Stimulated activated CD8-positive, alpha-beta memory T cell treated with anti-CD3 and anti-CD28 coated beads, Interleukin-12 subunit alpha, Interleukin-12 subunit beta, amount 100 ng/mL, for 4 hours (primary cell): ENCODE measurements at places on chromosomes 7 and 10.

DNA sequence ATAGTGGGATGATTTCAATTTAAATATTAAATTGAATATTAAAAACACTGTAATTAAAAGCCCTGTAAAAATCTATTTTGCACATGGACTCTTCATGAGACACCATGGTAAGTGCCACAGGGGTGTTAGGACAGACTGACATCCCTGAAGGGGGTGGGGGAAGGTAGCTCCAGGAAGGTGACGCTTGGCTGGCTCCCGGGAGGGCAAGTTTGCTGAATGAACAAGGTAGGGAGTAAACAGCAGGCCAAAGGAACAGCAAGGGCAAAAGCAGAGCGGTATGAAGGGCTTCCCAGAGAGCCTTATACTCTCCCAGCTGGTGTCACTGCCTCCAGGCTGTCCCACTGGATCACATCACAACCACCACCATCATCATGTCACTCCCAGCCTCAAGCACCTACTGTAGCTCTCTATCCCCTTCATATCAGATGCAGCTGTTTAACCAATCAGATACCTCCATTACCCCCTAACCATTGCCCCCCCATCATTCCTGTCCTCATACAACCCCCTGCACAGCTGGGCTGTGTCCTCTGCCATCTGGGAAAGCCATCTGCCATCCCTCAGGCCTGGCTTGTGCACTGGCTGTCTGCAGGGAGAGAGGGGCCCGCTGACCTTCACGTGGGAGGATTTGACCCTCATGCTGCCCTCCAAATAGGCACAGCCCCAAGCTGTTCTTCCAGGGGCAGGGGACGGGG, 19.5 kb downstream of the HSPA12A start:
- DNase-seq, result no peak

DNA sequence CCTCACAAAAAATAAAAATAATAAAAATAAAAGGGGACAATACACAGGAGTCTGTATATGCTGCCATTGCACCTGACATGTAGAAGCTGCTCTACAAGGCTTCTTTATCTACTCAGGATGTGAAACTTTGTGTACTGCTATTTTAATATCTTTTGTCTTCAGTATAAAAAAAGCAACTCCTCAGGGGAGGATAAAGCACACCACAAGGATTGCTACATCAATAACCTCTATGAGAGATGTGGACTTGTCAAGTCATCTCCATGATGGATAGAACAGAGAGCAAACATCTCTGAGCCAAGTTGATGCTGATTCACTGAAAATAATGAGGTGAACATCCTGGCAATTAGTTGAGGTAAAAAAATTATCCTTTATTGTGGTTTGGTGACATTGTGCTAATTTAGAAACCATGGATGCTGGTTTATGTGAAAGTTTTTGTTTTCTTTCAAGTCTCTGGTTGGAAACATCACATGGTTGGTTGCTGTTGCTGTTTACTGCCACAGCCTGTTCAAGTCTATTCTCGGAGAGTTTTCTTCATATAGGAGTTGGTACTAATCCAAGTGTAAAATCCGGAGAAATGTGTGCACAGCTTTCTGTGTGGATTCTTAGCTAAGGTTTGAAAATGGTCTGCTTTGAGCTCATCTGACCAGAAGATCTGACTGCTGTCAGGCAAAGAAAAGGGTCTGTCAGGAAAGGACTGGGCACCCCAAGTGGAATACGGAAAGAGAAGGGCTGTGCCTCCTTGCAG, 1.5 kb upstream of the HECW1 start:
- DNase-seq, result no peak

GRCh38 chr10:52111101-52111891, 202.8 kb upstream of the DKK1 start:
- DNase-seq, result no peak

GRCh38 chr7:121547544-121548092, 151.5 kb upstream of the FAM3C start:
- DNase-seq, result no peak

DNA sequence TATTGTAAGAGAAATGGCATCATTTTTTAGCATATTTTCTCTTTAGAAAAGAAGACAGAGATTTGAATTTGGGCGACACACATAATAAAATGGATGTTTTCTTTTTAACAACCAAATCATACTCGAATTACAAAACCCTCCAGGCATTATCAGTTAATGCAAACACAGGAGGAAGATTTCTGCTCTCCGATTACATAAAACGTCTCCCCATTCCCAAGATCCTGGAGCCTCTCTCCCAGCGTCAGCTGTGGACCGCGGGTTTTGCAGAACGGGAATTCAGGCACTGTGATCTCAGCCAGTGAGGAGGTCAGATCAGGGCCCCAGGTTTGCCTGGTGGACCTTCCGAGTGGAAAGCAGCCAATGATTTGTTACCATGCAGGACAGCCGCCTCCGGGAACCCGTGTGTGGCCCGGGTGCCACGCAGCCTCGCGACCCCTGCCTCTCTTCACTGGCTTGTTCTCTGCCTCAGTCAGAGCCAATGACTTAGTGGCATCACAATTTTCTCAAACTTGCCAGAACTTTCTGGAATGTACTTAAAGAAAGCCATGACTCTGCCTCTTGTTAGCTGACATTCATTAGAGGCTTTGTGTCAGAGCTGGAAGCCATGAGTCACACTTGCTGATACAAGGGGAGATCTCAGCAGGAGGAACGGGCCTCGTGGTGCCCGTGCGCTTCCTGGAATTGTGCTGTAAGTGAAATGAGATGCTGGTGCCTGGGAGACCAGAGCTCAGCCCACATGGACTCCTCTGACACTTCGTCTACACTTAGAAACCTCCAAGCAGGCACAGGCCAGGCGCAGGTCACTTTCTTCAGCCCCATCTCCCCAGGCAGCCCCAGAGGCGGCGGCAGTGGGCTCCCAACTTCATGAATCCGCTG, 246.1 kb downstream of the KLF6 start:
- DNase-seq, result no peak

- DNase-seq, result no peak
Observed at GRCh38 chr7:7552199-7552598, 14.5 kb upstream of the MIOS start.

DNA sequence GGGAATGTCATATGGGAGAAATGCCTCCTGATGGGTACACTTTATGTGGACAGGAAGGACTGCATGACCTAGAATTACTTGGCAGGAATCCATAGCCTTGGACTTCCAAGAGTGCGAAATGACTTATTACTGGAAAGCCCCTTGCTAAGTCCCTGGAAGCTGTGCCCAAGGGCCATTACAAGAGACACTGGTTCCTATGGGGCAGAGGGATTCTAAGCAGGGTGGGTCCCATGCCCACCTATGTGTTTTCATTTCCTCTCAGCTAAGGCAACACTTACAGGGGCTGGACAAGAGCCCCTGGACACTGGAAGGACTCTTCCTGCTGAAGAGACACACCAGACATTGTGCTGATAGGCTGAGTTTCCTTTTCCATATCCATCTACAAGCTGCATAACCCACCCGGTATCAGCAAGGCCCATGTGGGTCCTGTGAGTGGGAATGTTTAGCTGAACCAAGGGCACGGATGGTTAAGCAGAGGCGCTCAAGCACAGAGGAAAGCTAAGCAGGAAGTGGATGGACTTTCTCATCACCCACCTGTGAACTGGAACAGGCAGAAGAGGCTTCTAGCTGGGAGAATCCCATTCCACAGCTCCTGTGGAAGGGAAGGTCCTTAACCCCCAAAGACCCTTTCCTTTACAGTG, 56.2 kb downstream of the XPNPEP1 start:
- no peak for DNase-seq

DNA sequence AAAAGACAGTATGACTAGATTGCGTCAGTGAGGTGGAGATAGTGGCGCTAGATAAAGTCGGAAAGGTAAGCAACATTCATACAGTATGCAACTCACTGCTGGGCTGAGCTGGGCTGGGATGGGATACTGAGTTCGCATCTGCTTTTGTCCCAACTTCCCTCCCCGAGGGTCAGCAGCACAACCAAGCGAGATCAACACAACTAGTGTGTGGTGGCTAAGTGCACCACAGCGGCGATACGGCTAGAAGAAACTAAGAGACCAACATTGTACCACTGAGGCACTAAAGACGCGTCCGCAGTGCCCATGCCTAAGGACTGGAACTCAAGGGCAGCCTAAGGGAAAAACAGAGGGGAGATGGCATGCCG, 467 bp downstream of the EXOSC1 start:
- DNase-seq, result no peak

- DNase-seq, result no peak
Observed at GRCh38 chr10:70615784-70616522, 13.4 kb upstream of the PRF1 start.

GRCh38 chr10:80144067-80144695, 11.7 kb downstream of the PLAC9 start:
- DNase-seq, result no peak

DNA sequence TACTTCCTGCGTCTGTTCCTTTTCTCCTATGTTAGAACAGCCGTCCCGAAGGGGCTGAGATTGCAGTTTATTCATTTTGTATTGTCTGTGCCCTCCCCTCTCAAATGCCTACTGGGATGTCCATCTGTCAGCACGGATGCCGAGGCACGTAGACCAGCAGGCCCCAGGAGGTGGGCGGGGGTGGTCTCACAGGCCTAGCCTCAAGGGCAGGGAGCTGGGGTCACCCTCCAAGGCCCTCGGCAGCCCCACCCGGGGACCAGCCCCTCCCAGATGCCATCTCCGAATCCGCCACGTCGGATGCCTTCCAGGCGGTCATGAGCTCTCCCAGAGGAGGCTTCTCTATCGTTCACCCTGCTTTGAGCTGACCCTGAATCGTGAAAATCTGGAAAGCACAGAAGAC, 59.7 kb downstream of the ELFN1 start:
- DNase-seq, result no peak

DNA sequence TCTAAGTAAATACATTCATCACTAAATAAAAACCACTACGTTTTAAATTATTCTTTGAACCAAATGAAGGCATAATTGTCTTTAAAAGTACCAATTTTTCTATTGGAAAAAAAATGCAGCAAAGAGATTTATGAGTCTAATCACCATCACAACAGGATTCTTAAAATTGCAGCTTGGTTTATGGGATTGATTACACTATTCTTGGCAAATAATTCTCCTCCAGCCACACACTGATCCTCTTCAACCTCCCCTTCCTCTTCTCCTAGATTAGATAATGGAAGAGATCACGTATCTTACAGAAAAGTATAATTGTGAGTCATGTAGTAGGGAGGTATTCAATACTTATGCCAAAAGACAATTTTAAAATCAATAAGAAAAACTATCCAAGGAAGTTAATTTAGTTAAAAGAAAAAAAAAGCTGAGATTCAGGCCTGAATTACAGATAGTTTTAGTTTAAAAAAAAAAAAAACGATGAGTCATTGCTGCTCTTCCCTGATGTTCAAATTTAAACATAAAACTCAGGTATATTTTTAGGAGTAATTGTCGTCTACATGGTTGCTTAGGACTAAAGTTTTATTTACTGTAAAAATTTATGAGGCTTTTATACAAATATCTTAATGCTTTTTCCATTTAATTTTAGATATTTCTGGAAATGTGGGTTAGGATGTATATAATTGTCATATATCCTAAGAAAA, 133.7 kb upstream of the CDK1 start:
- no peak for DNase-seq

GRCh38 chr7:148867596-148868377, 16.3 kb downstream of the EZH2 start:
- DNase-seq, result no peak

DNA sequence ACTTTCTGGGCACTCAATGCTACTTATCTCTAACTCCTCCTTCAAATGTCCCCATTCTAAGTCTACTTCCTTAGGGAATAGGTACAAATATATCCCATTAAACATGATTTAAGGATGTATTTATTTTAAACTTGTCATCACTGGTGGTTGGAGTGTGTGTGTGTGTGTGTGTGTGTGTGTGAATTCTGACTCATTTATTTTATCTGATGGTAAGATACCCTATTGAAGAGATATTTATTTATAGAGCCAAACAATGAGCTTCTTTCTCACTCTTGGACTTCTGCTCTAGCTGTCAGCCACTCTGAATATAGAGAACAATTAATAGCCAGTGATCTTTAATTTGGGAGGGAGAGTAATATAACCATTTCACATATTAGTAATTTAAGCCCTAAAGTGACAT, 17.8 kb upstream of the MAGI2 start:
- no peak for DNase-seq

DNA sequence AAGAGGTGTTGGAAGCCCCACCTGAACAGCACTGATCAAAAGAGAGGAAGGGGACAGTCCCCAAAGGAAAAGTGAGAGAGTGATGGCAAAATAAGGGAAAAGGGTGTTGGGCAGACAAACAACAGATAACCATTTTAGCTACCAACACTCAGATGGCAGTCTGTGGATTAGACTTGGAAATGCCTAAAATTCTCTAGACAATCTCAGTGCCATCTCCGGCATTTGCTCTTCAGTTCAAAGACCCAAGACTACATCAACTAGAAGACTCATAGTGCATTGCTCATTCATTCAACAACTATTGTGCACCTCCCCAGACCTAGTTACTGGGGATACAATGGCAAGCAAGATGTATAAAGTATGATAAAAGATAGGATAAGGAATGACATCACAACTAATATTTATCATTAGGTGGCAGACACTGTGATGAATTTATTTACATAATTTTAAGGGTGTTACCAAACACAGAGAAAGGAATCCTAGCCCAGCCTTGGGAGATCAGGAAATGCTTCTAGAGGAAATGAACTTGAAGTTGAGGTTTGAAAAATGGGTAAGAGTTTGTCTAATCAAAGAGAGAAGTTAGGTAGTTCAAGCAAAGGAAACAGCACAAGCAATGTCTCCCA, 109.3 kb upstream of the ARID5B start:
- no peak for DNase-seq

DNA sequence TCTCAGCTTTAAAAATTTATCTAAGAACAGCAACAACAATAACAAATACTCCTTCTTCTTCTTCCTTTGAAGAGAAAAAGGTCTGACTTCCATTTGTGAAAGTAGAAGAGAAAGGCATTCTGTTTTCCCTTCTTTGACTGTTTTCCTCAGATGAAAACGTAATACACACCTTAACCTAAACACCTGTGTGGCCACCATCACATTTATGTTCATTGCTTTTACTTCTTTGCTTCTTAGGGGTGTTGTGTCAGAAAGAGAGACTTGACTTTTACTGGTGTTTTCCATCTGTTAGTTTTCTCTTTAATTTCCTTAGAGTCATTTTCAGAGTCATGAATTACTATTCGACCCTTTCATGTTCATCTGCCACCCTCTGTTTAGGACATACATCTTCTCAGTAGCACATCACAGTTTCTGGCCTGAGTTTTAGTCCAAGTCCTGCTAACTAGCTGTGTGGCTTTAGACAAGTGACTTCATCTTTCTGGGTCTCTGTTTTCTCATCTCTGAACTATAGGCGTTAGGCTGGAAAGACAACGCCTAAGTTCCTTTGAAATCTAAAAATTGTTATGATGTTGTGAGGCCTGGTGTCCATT, 283.8 kb downstream of the GATA3 start:
- DNase-seq, result no peak

DNA sequence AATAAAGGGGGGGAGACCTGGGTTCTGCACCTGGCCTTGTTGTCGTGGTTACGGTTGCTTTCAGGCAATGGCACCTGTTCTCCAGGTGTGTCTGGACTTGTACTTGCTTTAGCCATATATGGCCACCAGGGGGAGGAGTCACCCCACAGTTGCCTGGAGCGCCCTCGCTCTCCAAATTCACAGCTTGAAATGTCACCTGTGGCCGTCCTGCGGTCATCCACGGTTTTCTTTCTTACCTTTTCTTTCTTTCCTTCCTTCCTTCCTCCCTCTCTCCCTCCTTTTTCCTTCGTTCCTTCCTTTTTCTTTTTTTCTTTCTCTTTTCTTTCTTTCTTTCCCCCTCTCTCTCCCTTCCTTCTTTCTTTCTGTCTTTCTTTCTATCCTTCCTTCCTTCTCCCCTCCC, 157.2 kb upstream of the ZNF92 start:
- DNase-seq, result peak; percentile 14

- peak; percentile 50 for DNase-seq
Observed at GRCh38 chr7:150322833-150323681, at the start of the genes ACTR3C and LRRC61. TSS of gene ACTR3C (minus strand) at chr7:150323545. CDS start at chr7:150295296, 28,249 bp downstream. TSS of gene LRRC61 (plus strand) at chr7:150323355. CDS start at chr7:150336862, 13,507 bp downstream.
